ENCODE measurements at places on chromosomes 2 and 18.

DNA sequence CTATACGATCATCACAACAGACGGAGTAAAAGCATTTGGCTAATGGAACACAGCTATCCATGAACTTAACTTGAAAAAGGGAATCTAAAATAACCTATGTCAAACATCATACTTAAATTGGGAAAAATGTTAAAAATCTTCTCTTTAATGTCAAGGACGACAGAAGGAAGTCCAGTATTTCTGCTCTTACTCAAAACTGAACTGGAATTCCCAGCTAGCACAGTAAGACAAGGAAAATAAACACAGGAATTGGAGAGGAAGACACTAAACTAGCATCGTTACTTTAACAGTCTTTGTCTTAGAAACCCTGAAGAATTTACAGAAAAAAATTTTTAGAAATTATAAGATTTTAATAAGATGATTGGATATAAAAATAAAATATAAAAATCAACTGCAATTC, 112.6 kb downstream of the HDAC4 start:
- DNase-seq, result no peak

- no peak for DNase-seq
These were observed 60.7 kb downstream of the INPP4A start for GRCh38 chr2:98505311-98505808.

- no peak for DNase-seq
These were observed 173.4 kb upstream of the CWC22 start for GRCh38 chr2:180180511-180180910.

GRCh38 chr2:207502577-207503198, 27.1 kb upstream of the CREB1 start:
- DNase-seq, result peak; percentile 25

GRCh38 chr2:217398860-217399259, 539.0 kb upstream of the TNP1 start:
- no peak for DNase-seq

- DNase-seq, result no peak
These were observed 252.3 kb downstream of the MBD5 start for GRCh38 chr2:148273158-148273691.

GRCh38 chr2:239721991-239722759, 303.0 kb downstream of the NDUFA10 start:
- DNase-seq, result no peak

GRCh38 chr2:212919238-212919637, 232.2 kb downstream of the IKZF2 start:
- no peak for DNase-seq
